NCI-H345 (cell line): ENCODE measurements at places on chromosomes 5 and 9.

GRCh38 chr5:177605667-177606066, 5.7 kb downstream of the B4GALT7 start:
- DNase-seq = no peak

DNA sequence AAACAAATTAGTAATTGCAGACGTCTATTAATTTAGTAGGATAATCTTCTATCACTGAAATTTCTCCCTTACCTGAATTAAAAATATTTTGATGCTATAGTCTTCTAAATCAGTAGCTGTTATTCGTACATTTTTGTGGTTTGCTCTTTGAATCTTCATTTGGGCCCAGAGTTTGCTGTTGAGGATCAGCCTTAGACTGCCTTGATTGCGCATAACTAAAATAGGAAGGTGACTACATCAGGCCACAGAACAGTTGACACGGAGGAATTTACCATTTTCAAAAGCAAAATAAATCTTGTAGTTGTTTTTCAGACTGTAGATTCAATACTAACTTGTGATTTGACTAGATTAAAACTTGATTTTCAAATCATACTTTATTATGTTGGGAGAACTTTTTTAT, 11.8 kb upstream of the NADK2 start:
- DNase-seq = no peak

GRCh38 chr5:99005506-99005905, 76.7 kb upstream of the CHD1 start:
- no peak for DNase-seq

GRCh38 chr5:58921159-58921558, 338.3 kb downstream of the RAB3C start:
- no peak for DNase-seq

GRCh38 chr5:161547738-161548486, 1.4 kb upstream of the GABRB2 start:
- DNase-seq = peak; percentile 43
